ENCODE measurements at places on chromosomes 2 and 18.

DNA sequence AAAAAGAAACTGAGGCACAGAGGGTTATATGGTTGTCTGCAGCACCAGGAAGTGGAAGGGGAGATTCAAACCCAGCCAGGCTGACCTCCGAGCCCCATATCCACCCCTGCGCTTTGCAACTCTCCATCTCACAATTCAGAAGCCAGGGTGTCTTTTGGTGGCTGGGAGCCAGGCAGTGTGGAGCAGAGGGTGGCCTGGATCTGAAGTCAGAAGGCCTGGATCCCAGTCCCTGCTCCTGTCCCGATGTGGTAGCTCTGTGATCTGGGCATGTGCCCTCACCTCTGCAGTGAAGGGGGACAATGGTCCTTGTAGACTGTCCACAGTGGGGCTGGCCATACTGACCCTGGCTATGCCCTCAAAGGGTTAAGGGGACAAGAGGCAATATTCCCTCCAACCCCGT is 57.0 kb downstream of the CIB4 start:
- no peak for DNase-seq

- peak; percentile 38 for DNase-seq
Measured at GRCh38 chr2:109031476-109032228, 42.6 kb upstream of the EDAR start.

DNA sequence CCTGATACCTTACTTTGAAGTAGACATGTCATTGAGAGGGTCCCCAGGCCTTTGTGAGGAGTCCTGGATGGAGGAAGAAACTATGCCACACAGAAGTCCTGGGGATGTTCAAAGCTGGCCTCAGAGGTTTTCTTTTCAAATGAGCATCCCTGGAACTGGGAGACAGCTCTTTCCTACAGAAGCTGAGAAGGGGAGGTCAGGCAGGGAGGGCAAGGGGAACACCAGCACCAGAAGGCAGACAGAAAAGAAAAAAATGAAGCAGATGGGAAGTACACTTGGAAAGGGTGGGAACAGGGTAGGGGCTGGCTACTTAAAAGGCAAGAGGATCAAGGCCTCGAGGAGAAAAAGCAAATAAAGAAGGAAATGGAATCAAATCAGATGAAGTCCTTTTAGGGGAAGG is 120.0 kb downstream of the FMNL2 start:
- no peak for DNase-seq

- DNase-seq, result no peak
Measured at GRCh38 chr2:114468343-114468742, 25.9 kb downstream of the DPP10 start.

- DNase-seq, result no peak
Measured at GRCh38 chr18:60870261-60871153, 462.7 kb upstream of the CDH20 start.
